ENCODE measurements at places on chromosomes 5 and 9.

GRCh38 chr5:126070481-126070880 is 352.7 kb upstream of the GRAMD2B start:
- no peak for DNase-seq

- no peak for DNase-seq
Observed at GRCh38 chr9:119963798-119964372, 594.6 kb upstream of the BRINP1 start.

- DNase-seq, result no peak
Observed at GRCh38 chr5:76114179-76114851, 31.1 kb downstream of the SV2C start.

DNA sequence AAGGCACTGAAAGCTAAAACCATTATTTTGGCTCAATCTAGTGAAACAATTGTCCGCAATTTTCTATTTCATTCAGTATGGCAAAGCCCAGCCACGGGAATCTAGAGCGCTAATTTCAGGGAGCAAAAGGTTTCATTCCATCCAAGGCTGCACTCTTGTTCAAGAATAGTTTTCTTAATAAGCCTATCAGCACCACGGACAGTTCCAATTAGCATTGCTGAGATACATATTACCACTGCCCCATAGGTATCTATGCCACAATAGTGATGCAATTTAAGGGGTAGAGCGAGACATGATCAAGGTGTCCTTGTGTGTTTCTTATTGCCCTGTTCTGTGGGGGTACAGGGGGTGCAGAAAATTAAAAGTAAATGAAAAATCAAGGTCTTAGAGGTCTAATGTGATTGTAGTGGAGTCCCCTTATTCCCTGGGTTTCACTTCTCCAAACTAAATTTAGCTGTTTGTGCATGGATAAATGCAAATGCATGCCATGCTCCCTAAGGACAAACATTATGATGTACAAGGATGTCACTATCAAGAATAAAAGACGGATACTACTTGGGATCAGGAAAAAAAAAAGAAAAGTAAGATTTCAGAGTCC is 45.5 kb downstream of the SPOCK1 start:
- no peak for DNase-seq

DNA sequence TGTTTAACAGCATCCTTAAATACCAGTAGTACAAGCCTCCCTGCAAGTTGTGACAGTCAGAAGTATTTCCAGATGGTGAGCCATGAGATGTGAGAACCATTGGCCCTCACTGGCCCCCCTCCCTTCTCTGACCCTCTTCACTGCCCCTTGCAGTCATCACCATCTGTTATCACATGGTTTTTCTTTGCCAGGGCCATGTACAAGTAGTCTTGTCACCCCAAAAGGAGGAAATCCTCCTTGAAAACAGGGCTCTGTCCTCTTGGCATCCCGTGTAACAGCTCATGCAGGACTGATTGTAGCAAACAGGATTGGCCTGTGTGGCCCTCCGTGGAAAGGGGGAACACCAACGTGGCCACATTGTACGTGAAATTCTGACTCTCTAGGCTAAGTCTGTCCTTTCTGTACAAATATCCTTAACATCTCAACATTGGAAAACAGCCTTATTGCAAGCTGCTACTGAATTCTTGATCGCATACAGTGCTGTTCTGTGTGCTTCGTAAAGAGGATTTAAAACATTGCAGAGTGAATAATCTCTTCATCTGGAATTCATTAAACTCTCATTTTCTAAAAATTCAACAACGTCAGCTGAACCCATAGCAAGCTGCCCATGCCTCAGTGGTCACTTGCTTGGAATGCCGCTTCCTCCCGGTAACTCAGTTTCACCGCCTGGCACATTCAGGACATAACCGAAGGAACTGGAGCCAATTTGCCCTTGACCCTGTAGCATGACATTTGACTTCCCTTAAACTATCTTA is 171.7 kb downstream of the ATPSCKMT start:
- no peak for DNase-seq

DNA sequence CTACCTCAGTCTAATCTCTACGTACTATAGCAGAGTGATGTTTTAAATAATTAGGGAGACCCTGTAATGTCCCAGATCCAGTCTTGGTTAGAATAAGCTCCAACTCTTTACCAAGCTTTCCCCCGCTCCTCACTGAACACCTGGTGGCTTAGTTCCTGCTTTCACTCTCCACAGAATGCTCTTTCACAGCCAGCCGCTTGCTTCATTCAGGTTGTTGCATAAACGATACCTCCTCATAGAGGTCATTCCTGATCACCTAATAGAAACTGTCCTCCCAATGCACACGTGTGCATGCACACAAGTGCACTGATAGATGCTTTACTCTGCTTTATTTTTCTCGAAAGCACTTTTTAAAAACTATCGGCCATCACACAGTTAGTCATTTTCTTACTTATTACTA is 298.1 kb downstream of the TRPM3 start:
- DNase-seq, result no peak

DNA sequence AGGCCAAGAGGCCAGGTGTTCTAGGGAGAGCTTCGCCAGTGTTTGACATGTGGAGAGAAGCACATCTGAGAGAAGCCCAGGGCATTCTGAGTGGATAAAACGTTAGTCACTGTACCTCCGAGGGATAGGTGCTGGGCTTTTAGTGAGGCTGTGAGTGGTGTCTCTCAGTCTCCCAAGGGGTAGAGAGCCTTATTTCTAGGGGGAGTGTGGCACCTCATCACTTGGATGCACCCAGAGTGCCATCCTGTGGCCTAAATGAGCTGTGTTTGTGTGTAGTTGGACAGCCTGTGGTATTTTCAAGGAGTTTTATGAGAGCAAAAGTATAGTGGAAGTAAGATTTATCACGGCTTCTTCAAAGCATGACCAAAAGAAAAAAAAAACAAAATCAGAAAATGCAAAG is 1046.9 kb upstream of the WWC1 start:
- DNase-seq, result no peak

DNA sequence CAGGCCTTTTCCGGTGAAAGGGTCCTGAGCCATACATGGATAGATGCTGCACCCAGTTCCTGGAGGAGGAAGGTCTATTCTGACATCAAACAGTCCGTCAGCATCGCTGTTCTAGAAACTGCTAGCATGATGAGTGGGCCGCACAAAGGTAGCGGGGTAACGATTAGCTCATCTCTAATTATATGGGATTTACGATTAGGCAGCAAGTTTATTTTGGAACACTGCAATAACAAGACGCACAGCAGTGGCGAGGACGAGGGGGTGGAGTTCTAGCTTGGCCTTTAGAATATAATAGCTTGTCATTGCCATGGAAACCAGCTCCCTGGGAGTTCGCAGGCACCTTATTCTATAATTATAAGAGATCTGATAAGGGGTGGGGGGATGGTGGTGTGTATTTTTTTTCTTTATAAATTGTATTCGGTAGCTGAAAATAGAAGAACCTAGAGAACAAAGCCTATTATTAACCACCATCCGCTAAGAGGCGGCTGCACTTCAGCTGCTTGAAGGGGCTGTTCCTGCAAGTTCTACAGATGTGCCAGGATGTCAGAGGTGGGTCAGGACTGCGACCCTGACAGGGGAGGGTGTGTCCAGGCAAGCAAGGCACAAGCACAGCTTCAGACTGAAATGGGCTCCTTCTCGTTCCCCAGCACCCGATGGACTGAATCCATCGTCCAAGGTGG is 311.0 kb downstream of the AGTPBP1 start:
- no peak for DNase-seq

- DNase-seq, result no peak
Observed at GRCh38 chr9:109253637-109254284, 67.1 kb downstream of the EPB41L4B start.

DNA sequence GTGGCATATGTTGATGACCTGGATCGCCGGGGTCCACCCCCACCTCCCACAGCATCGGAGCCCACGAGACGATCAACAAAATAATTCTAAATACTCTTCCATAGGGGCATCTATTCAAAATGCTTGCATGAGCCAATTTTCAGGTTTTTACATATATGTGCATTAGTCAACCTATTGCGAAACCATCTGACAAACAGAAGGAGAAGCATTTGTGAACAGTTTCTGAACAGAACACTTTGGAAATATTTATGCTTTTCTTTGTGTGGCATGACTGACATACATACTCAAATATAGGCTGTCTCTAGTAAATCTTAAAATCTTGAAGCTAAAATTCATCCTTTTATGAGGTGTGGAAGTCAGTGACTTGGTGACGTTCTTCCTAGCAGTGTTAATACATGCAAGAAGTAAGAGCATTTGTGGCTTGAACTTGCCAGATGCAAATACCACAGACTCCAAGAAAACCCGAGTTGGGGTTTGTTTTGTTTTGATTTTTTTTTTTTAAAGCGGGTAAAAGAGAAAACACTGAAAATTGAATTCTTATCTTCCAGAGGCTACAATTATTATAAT is 5.3 kb downstream of the GPR151 start:
- no peak for DNase-seq

DNA sequence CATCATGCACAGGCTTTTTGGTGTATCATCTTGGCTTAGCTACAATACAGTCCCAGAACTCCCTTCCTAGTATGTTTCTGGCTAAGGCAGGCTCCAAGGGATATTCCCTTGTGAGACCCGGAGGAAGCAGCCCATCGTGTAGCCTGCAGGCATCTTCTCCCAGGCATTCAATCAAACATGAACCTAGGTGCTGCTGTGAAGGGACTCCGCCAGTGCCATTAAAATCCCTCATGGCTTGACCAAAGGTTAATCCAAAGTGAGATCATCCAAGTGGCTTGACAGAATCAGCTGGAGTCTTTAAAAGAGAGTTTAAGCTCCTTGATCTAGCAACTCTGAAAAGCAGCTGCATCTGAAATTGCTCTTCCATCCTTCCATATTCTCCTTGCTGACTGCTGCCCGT is 333.9 kb downstream of the DIRAS2 start:
- DNase-seq, result no peak

DNA sequence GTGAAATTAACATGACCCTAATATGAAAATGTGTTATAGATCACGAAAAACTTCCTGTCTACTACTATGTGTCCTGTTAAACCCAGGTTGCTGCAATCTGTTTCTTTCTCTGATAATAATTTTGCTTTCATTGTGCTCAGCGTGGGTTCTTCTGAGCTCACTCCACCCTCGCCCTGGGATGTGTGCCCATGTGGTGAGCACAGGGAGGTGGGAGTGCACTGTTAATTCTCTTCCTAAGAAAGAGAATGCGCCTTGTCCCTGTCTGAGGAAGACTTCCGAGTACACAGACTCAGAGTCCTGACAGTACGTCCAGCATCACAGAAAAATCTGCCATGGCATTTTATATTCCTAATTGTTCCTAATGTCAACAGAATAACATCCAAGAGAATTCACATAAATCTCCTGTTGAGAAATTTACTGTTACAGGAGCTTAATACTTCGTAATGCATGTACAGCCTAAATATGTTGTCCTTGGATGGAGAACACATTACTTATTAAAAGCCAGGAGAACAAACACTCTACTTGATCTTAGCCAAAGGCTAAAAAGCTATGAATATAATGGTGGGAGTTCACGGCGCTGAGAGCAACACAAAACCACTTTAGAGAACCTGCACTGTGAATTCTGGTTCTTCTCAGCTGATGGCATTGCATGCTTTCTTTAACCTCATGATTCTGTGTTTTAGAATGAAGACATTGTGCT is 102.6 kb downstream of the PDE4D start:
- DNase-seq, result no peak

GRCh38 chr9:122463828-122464632 is 13.7 kb downstream of the OR1J1 start:
- DNase-seq, result no peak

DNA sequence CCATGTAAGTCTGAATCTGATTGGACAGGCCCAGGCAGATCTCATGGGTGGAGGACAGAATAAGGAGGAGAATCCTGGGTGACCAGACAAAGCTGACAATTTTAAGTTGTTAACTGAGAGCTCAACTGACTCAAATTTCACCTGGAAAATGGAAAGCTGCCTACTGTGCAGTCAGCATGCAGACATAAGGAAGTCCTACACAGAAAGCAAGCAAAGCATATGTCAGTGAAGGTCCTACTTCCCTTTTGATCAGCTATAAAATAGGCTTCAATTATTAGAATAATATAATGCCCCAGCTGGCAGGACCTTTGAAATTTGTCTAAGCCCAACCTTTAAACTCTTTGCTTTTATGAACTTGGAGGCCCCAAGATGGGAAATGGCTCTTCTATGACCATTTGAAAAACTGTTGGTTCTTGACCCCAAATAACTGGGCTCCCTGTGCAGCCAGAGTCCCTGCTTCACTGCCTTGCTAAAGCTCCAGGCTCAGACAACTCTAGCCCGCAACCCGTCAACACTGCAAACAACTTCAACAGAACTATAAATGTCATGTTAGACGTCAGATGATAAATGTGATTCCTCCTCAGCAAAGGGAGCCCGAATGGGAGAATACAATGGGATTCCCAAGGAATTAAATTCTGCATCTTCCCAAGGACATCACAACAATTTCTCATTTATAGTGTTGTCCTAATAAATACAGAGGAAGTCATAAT is 118.9 kb upstream of the ADRA1B start:
- no peak for DNase-seq

DNA sequence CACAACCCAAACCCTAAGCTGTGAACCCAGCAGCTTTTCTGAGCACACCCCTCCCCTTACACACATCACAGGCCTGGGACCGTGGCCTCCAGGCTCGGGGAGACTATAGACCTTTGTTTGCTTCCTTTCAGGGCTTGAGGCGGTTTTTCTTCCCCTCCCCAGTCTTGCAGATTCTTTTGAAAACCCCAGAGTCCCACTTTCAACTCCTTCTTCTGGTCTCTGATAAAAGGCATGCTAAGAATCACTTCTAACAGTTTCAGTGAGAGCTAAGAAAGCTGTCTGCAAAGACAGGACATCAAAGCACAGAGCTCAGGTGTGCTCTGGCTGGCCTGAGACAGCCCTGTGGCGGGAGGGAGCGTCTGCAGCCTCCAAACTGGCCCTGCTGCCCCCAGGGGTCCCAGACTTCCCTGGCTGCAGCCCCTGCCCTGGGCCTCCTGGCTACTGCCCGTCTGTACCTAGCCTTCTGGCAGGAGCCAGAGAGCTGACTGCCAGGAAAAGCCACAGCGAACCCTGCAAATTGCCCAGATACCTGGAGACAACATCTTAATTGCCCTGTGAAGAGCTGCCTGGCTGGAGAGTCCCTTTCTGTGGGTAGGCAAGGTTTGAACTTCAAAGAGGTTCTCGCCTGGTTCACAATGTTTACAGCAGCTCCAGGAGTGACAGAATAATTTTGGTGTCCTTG is 138.9 kb downstream of the GADD45G start:
- no peak for DNase-seq

GRCh38 chr9:90916147-90916734 is 114.6 kb downstream of the SYK start:
- DNase-seq, result no peak

GRCh38 chr5:18003784-18004183 is 369.5 kb downstream of the TAF11L14 start:
- DNase-seq, result no peak

DNA sequence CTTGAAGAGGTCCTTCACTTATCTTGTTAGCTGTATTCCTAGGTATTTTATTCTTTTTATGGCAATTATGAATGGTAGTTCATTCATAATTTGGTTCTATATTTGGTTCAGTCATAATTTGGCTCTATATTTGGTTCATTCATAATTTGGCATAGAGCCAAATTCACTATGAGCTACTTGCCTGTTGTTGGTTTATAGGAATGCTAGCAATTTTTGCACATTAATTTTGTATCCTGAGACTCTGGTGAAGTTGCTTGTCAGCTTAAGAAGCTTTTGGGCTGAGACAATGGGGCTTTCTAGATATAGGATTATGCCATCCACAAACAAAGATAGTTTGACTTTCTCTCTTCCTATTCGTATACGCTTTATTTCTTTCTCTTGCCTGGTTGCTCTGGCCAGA is 142.2 kb downstream of the PLCXD3 start:
- no peak for DNase-seq

Data from SIG-M5 (cell line).